G401 (cell line): ENCODE measurements at places on chromosomes 5 and 9.

DNA sequence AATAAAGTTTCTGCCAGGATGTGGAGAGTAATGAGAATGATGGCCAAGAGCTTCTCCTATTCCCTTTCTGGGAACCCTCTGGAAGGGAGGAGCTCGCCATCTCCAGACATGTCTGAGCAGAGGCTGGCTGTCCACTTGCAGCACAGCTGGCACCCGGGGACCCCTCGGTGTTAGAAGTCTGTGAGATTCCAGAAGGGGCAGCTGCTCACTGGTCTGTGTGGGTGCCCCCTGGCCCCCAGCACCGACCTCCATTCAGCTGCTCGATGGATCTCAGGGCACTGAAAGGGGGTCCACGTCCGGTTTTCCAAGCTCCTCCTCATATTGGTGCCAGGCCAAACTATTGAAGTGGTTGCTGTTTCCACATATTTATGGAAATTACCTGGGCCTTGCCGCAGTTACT, 3.6 kb upstream of the FAM163B start:
- no peak for DNase-seq

DNA sequence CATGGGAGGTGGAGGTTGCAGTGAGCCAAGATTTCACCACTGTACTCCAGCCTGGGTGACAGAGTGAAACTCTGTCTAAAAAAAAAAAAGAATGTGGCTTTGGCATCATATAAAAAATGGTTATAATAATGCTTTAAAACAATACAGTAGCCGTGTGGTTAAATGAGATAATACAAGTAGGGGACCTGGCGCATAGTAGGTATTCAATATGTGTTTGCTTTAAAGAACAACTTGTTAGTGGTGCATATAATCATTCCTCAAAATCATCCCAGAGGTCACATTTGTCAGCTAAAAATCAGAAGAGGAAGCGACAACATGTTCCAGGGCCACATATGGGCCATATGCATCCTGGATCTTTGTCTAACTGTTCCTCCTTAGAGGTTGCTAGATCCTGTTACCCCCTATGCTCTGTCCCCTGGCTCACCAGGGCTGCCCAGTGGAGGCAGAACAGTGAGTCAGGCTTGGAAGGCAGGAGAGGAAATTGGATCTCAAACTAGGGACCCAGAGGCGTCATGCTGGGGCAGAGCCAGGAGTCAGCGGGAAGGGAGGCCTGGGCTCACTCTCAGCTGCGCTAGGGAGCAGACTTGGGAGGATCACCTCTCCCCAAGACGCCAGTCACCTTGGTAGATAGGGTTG, 27.7 kb downstream of the LHX6 start:
- DNase-seq: no peak

- DNase-seq: no peak
These were observed 13.8 kb upstream of the LHX2 start for GRCh38 chr9:123997665-123998277.

GRCh38 chr5:139445325-139446170, 6.2 kb upstream of the DNAJC18 start:
- DNase-seq: no peak

- DNase-seq: peak; percentile 10
These were observed 69.6 kb downstream of the SLC28A3 start for GRCh38 chr9:84270847-84271530.

GRCh38 chr5:169944115-169944514, 36.2 kb downstream of the INSYN2B start:
- DNase-seq: no peak

DNA sequence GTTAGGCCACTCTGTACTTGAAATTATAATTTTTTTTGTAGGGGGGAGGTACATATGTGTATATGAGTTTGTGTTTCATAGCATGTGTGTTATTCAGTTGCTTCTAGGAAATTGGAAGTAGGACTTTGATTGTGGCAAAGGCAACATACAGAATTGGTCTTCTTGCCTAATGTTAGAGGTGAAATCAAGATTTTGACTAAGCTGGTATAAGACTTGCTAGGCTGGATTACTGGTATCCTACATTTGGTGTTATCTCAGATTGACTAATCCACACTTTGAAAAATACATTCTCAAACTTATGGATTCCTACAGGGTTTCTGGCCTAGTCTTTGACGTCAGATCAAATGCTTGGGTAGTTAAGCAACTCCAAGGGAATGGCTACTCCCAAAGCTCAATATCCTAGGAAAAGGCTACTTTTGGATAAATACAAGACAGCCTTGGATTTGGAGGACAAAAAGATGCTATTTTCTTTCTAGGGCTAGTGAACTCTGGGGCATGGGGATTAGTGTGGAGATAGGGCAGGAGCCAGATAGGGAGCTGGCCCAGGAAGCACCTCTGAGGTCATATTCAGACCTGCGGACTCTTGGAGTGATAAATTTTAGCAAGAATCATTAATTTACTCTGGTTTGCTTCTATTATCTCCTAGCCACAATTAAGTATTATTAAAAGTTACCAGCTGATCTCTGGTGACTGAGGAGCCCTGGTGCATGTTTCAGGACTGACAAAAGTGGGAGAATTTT, 144.0 kb upstream of the RPS23 start:
- DNase-seq: no peak

DNA sequence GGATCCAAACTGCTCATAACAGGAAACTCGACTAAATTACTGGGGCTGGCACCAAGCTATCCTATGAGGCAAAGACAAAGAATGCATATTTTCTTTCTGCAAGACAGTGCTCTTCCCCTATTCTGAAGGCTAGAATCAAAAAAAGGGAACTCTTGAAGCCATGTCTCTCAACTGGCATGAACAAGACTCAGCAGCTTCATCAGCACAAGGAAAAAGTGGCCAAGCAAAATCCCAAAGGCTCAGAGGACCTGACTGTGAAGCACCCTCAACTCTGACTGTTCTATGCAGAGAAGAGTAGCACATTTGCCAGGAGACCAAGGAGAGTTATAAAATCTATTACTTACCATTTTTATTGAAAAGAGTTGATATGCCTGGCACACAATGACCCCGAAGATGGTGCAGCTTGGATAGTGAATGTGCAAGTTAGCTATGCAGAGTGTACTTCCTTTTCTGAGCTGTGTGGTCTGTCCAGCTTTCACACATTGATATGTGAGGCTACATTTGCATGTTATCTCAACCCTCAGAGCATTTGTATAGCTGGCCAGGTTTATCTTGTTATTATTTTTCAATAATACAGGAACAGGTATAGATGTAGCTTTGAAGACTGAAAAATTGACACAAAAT, 51.0 kb upstream of the FYB1 start:
- DNase-seq: no peak

GRCh38 chr5:107467137-107467932, 203.4 kb downstream of the EFNA5 start:
- DNase-seq: no peak

DNA sequence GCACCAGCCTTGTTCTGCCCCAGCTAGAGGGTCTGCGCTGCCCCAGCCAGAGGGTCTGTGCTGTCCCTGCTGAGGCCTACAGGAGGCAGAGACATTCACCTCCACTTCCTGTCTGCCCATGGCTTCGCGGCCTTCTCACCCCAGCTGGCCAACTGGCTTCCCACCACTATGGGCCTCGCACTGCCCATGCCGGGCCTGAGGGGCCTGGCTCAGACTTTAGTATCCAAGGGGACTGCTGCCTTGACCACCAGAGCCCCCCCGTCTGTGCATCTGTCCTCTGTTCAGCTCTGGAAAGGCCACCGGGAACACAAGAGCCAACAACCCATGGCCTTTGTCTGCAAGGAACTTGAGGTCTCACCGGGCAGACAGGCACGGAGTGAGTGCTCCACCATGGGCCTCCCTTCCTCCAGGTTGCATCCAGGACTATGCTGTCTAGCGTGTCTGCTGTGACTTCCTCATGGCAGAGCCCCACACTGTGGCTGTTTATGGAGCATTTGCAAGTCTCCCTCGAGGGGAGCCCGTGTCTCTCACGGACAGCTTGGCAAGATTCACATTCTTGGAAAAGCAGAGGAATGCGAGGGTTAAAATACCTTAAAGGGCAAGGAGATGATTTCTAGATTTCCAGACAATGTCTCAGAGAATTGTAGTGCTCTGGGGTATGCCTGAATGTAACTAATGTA, 1.7 kb downstream of the DCANP1 start:
- no peak for DNase-seq

GRCh38 chr5:100647461-100648230, 112.5 kb downstream of the FAM174A start:
- peak; percentile 6 for DNase-seq

DNA sequence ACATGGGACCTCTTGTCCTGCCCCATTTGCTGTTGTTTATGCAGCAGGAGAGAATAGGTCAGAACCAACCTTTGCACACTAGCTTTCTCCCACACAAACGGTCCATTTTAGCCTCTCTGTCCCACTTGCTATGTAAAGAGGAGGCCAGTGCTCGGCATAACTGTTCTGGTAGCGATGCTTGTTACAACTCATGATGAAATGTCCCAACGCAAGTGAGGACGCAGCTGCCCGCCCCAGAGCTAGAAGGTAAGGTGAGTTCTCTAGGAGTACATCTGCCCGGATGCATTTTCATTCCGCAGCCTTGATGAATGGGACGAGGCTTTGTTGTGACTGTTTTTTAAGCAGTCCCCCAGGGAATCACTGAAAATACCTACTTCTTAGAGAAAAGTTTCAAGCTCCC, 14.1 kb downstream of the S1PR3 start:
- DNase-seq: no peak

- DNase-seq: no peak
These were observed 31.5 kb upstream of the ADRB2 start for GRCh38 chr5:148794729-148795561.

- DNase-seq: peak; percentile 48
These were observed 50.4 kb upstream of the PTGS1 start for GRCh38 chr9:122320413-122320881.

- DNase-seq: peak; percentile 96
These were observed 7.1 kb upstream of the KLF9 start for GRCh38 chr9:70421272-70422180.

DNA sequence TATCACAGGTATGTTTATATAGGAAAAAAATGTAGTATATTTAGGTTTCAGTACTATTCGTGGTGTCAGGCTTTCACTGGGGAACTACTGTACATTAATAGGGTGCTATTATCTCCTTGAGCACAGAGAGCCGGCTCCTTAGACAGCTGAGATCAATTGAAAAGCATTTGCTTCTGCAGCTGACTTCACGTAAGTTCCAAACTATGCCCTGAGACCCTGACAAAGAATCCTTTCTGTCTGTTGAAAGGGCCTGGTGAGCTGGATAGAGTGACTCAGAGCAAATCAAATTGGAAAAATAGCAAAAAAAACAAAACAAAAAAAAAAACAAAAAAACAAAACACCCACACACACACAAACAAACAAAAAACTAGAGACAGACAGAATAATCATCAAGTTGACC, 652.0 kb downstream of the MTRR start:
- DNase-seq: no peak

DNA sequence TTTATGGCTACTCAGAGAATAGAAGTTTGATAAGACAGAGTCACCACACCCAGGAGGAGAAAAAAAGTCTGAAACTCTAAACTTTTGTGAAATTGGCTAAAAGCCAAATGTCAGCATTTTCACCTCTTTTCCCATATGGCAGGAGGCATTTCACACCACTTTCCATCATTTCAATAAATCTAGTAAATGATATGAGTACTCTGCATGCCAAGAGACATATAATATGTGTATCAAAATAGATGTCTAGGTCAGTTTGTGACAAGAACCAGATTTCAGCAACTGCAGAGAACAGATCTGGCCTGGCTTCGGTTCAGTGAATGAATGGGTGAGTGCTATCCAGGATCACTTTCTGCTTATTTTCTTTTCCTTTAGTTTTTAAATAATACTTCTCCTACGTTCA, 470.8 kb downstream of the ENC1 start:
- DNase-seq: no peak

DNA sequence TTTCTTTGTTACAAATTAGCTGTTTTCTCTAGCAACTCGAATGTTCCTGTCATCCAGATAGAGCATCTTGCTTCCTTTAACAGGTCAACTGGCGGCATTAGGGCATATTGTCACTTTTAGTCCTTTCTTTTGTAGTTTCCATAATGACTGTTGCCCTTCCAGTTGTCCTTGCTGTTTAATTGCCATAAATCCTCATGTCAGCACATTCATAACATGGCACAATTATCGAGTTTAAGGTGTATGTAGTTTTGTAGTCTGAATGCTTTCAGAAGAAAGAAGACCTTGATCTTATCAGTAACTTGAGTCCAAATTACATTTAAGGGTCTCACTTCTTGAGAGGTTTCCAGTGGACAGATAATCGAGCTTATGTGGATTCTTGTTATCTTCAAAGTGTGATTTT, 161.7 kb upstream of the CDH12 start:
- DNase-seq: no peak

DNA sequence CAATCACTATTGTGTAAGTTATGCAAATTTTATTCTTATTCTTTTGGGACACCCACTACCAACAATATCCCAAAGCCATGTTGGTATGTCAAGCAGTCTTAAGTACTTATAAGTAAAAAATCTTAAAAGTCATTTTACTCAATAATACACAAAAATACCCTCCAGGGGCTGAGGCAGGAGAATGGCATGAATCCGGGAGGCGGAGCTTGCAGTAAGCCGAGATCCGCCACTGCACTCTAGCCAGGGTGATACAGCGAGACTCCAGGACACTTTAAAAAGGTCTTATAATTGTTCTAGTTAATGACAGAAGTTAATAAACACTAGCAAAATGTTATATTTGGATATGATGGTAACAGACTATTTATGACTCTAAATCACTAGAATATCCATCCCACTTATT, 16.8 kb downstream of the CLINT1 start:
- DNase-seq: no peak

GRCh38 chr5:119895066-119895465, 265.7 kb downstream of the FAM170A start:
- DNase-seq: no peak

- no peak for DNase-seq
These were observed 64.0 kb downstream of the STX17 start for GRCh38 chr9:99970481-99970880.

DNA sequence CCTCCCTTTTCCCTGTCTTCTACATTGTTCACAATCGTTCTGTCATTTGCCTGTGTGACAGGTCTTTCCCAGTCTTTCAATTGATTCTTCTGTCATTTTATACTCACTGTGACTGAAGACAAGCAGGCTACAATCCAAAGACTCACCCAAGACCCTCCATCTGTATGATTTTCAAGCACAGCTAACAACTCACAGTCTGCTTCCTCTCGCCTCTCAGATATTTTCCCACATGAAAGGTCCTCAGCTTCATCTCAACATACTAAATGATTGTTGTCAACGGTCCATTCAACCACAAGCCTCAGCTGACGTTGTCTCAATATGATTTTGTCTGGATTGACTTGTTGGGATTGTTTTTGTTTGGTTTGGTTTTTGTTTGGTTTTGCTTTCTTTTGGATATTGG, 346.5 kb downstream of the NFIB start:
- no peak for DNase-seq

DNA sequence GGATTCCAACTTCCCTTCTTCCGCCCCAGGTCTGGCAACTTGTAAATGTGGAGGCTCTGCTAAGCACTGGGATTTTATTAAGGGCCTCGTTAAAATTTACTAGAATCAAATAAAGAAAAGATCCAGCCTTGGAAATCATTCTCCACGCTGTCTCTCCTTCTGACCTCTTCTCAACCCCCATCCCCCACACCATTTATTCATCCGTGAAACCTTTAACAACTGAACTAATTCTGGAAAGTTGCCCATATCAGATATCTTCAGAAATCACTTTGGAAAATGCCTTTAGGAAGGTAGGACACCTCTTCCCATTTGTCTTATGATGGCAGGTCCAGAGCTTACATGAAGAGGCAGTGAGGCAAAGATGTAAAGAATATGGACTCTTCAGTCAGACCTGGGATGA, 288.5 kb downstream of the SLIT3 start:
- no peak for DNase-seq

- no peak for DNase-seq
These were observed 23.8 kb upstream of the NOTCH1 start for GRCh38 chr9:136569526-136570148.

- DNase-seq: no peak
These were observed 43.5 kb upstream of the LRRC14B start for GRCh38 chr5:147751-148150.
